ENCODE measurements at places on chromosomes 1 and 21.

GRCh38 chr1:75980972-75981897, 49.0 kb upstream of the ASB17 start:
- DNase-seq, result no peak

GRCh38 chr1:160046494-160047110, 14.8 kb upstream of the PIGM start:
- DNase-seq, result peak; percentile 6

DNA sequence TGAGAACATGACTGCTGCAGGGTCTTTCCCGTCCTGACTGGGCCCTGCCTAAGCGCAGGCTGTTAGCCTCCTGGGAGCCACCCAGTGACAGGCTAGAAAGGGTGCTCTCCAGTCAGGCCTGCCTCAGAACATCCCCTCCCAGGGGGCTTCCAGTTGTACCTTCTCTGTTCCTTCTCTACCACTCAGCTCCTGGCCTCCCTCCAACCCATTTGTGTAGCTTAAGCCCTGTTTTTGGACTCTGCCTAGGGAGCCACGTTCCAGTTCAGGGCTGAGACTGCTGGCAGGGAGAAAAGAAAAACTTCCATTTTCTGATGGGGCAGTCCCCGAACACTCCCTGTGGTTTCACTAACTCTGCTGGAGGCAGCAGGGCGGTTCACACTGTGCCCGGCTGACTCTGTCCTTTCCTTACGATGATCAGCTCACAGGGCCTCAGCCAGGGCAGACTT, 15.3 kb upstream of the POU3F1 start:
- DNase-seq, result no peak

GRCh38 chr1:209368864-209369598, 214.5 kb upstream of the CAMK1G start:
- DNase-seq, result no peak

DNA sequence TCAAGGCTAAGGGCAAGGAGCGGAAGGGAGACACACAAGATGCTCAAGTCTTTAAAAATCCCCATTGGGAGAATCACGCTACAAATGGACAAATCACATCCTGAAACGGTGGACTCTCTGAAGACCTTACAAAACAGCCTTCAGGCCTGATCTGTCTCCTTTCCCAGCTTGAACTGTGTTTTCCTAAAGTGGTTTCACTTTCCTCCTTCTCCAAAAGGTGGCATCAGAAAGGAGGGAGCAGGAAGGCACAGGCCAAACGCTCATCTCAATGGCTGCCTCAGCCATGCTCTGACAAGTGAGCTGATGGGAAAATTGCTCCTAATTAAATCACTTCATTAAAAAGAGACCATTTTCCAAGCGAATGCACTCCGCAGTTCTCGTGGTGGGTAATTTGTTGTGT, 47.7 kb downstream of the UTP25 start:
- no peak for DNase-seq

GRCh38 chr1:44822131-44822701, 13.9 kb downstream of the BTBD19 start:
- no peak for DNase-seq

DNA sequence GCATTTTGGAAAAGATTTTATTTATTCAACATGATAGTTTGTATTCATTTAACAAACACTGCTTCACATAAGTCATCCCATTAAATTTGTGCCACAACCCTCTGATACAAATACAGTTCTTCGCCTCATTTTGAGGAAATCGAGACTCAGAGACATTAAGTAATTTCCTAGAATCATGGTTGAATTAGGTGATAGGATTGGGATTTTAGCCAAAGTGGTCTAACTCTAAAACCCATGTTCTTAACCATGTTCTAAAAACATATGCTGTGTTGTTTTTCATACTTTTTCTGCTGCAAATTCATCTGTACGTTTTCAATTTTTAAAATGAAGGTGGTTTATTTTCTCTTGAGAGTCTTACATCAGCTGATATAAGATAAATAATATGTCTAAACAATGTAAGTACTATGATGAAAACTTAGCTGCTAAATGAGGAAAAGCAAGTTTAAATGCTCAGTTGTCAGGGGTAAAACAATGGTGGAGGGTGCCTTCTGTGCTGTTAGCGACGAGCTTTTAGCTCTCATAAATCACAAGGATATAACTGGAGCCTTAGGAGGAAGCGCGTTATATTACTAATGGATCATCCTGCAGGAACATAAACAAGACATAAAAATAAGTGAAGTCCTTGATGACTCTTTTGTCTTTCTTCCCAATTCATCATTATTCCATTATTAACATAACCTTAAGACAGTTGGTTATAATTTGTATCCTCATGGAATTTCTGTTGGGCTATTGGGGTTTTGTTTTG, 97.7 kb downstream of the CACHD1 start:
- DNase-seq, result no peak

DNA sequence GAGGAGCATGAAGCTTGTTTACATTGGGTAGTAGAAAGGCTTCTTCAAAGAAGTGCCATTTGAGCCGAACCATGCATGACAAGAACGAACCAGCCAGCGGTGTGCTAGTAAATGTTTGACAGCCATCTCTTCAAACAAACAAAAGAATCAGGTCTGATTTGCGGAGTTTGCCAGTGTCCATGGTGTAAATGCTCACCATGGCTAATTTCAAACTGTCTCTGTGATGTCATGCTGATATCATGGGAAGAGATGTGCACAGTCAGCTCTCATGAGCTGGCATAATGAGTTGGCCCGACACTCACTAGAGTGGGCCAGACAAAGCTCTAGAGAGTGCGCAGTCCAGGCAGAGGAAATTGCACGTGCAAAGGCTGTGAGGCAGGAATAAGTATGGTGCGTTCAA, 101.1 kb downstream of the KAZN start:
- DNase-seq, result no peak

GRCh38 chr1:117615474-117615873, 9.6 kb downstream of the TENT5C start:
- no peak for DNase-seq
